ENCODE measurements at places on chromosomes 3 and 15.

GRCh38 chr3:141266797-141267555 is 35.4 kb downstream of the PXYLP1 start:
- no peak for DNase-seq

DNA sequence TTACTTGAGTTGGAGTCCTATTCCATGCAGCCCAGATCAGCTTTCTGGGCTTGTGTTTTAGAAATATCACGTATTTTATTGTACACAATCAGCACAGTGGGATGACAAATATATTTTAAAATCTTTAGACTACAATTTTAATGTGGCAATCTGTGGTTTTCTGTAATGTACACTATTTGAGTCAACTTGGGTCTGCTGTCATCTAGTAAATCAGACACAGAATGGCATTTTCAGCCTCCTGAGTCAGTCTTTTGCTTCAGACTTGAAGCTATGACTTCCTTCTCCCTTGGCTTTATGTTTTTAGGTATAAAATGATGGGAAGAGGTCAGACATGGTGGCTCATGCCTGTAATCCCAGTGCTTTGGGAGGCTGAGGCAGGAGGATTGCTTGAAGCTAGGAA is 232.1 kb downstream of the NECTIN3 start:
- no peak for DNase-seq

GRCh38 chr3:189900578-189900977 is 220.1 kb downstream of the P3H2 start:
- DNase-seq: no peak

- DNase-seq: no peak
Measured at GRCh38 chr3:40337136-40338108, 27.9 kb downstream of the EIF1B start.

DNA sequence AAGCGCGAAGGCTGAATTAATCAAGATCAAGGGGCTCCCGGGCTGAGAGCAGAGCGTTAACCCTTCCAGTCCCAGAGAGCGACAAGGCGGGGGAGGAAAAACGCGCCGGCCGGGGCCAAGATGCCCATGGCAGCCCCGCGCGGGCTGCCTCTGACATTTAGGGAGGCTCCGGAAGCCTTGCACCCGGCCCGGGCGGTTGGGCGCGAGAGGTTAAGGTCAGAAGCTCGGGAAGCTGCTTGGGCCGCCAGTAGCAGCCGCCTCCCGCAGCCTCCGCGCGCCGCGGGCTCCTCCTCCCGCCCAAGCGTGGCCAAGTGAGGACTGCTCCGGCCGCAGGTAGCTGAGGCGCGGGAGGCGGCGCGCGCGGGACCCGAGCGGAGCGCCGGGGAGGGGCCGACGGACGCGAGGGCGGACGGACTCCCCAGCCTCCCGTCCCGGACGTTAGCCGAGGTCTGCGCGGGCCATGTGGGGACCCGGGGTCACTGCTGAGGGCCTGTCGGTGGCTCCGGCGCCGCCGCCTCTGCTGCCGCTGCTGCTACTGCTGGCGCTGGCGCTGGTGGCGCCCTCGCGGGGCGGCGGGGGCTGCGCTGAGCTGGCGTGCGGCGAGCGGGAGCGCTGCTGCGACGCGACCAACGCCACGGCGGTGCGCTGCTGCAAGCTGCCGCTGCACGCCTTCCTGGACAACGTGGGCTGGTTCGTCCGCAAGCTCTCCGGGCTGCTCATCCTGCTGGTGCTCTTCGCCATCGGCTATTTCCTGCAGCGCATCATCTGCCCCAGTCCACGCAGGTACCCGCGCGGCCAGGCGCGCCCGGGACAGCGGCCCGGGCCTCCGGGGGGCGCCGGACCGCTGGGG is at the start of gene C3orf80:
C3orf80 (plus strand) TSS at position 247 of the 850 bp plus-strand sequence; CDS start at position 461, 214 bp downstream.
- peak; percentile 37 for DNase-seq

All from stimulated activated CD4-positive, alpha-beta T cell treated with anti-CD3 and anti-CD28 coated beads, Interleukin-12 subunit alpha, Interleukin-12 subunit beta, amount 100 ng/mL, for 48 hours (primary cell).